ENCODE measurements at places on chromosomes 2 and 18.

DNA sequence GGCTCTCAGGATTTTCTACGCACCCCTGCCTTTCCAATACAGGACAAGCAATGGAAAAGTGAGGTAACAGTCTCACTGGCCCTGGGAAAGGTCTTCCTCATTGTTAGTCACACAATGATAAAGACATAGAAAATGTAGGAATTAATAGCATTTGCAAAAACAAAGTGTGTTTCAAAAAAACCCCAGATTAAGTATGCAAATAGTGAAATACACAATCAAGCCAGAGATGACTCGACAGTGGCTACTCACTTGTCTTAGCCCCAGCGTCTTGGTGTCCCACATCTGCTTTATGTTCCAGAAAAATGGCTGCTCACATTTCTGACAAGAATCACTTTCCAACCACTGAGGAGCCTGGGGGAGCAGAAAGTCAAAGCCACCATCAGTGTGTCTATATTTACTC lies 47.0 kb upstream of the AP1S3 start:
- DNase-seq, result no peak

GRCh38 chr2:68320118-68320641 lies 431 bp upstream of the CNRIP1 start:
- peak; percentile 42 for DNase-seq

DNA sequence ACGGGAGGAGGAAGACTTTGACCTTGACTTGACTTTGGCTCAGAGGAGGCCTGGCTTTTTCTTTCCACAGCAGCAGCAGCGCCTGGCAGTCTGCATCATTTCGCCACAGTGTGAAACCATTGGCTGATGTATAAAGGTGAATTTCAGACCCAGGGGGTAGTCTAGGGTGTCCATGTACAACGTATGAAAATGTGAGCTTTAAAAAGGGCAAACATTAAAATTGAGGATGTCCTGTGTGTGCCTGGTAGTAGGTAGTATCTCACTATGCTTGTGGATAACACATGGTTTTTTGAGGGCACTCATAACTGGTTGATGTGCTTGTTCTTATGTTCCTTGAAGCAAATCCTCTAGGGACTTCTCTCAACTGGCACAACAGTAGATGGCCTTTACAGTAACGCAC lies 86.1 kb downstream of the LPIN1 start:
- DNase-seq, result no peak

- DNase-seq, result no peak
Observed at GRCh38 chr2:38091760-38092159, 15.8 kb upstream of the CYP1B1 start.

DNA sequence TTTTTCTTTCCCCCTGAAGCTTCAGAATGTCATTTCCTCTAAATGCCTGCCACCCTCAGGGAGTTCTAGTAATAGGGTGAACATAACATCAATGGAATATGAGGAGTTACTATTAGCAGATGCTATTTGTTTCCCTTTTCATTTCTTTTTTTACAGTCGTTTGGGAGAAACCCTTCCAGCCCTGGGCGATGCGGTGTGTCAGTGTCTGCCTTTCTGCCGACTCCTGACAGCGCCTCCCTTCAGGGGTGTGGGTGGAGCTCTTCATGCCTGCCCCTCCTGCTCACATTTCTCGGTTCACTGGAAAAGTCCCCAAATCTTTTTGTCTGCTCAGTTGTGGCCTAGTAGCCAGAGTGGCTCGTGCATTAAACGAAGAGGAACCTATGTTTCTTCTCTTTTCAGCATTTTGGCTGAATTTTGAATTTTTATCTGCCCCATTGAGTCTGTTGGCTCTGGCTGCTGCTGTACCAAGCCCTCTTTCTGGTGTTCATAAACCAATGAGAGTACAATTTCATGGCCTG lies 72.3 kb downstream of the FMNL2 start:
- DNase-seq, result peak; percentile 55

DNA sequence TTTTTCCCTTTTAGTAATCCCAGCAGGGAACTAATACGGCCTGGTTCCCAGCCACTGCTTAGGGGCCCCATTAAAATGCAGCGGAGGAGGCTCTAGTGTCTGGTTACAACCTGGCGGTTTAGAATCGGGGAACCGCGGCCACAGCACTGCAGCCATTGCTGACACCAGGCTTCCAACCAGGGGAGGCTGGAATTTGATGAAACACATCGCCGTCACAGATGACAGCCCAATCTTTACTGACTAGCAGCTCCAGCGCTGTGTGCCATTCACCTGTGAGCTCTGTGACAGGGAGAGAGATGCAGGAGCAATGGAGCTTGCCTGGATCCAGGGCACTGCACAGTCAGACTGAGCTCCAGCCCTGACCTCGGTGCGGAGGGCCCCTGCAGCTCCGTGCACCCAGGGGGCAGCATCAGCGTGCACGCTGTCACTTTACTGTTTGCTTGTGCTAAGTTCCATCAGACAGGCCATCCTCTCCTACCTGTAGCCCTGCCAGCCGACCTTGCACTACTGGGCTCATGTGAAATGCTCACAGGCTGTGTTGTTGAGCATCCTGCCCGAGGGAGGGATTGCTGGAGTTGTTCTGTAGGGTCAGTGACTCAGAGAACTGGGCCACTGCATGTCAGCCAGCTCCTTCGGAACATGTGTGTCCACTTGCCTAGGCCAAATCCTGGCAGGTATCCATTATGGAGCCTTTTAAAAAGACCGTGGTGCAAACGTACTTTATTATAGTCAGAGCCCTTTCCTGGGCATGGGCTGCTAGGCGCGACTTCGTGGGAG lies 203.5 kb downstream of the SEPTIN10 start:
- DNase-seq, result no peak

DNA sequence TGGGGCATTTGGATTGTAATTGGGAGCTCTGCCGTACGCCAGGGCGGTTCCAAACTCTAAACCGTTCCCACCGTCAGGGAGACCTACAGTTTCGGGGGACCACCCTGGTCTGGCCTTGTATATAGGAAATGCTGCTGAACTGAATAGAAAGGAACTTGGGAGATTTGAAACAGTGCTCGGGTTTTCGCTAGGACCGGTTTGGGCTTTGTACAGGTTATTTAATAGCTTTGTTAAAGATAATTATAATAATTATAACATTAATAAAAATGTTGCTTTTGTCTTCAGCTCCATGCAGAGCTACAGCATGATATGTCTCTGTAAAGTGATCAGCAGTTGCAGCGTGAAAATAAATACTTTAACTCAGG lies 2.4 kb downstream of the SP5 start:
- no peak for DNase-seq

GRCh38 chr2:157587576-157587975 lies 41.1 kb downstream of the ACVR1C start:
- DNase-seq, result no peak

DNA sequence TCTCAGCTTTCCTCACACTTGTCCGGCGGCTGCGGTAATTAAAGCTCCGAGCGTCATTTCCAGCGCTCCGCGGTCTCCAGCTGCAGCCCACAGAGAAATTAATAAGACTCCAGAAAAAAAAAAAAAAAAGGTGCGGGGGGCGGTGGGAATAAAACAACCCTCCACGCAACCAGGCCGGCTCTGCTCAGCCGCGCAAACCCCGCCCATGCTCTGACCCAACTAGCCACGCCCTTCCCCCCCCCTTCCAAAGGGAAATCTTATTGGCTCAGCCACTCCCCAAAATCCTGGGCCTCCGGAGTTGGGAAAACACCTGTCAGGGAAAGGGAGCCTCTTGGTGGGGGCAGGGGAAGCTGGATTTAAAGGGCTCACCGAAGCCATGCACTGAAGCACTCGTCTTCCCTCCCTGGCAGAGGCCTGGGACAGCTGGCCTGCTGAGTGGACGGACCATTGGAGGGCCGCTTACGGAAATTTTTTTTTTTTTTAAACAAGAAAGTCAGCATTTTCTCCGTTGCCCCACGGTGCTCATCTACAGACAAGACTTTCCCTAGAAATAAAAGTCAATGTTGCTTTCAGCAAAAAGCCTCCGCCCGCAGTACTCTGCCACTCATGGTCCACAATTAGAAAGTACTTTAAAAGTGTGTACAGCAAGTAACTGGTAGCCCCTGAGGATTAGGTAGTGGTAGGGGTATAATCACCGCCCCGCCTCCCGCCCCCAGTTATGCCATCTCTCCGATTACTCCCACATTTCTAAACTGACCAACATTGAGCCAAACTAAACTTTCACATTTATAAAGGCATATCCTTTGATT lies 674 bp upstream of the ERBB4 start:
- DNase-seq, result peak; percentile 39

DNA sequence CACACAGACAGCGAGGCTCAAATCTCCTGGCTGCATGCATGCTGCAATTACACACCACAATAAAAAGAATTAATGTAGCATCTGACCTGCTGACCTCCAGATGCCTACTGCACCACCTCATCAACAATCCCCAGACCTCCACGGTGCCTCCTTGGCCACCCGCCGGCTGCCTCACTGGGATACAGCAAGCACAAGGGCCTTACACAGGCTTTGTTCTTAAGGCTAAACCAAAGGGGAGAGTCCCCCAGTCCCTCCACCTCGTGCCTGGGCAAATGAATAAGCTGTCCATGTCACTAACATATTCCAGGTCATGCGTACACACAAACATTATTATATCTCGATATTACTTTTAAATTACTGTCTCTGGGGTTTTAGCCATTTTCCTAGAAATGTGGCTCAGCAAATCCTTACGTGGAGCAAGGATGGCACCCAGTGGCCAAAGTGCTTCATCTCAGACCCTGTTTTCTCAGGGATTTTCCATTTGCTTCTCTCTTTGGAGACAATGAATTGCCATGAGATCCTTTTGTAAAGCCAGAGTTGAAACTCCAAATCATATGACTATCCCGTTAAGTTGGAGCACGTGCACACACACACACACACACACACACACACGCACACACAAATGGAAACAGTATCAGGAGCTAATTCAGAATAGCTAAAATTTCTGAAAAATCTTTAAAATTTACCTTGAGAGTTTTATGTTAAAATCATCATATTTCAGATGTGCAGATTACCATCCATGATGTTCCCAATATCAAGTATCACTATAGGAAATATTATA lies 313.8 kb downstream of the PDE11A start:
- no peak for DNase-seq

- no peak for DNase-seq
Observed at GRCh38 chr2:190942697-190943096, 62.1 kb downstream of the GLS start.

DNA sequence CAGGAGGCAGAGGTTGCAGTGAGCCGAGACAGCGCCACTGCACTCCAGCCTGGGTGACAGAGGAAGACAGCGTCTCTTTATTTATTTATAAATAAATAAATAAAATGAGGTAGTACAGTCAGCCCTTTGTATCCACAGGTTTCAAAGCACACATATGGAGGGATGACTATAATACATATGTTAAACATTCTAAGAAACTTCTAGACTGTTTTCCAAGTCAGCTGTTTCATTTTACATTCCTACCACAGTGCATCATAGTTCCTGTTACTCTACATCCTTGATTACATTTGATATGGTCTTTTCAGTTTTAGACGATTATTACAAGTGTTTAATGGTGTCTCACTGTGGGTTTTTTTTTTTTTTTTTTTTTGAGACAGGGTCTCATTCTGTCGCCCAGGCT lies 157.6 kb downstream of the ATAD2B start:
- DNase-seq, result no peak

Data from mesothelial cell of epicardium (in vitro differentiated cells).